Renal cortical epithelial cell (primary cell): ENCODE measurements at places on chromosomes 1 and 21. TPM values are rescaled to one million over a fixed set of nuclear protein-coding genes. Genes with fewer than 3 reads are reported as not detected.

The LCE1D gene
- not detected in 2 replicates for total RNA-seq

The LYPD8 gene
- 2.6 and 4.3 TPM in 2 replicates for total RNA-seq

The EPHA2 gene
- 104 and 146 TPM in 2 replicates for total RNA-seq

DNA sequence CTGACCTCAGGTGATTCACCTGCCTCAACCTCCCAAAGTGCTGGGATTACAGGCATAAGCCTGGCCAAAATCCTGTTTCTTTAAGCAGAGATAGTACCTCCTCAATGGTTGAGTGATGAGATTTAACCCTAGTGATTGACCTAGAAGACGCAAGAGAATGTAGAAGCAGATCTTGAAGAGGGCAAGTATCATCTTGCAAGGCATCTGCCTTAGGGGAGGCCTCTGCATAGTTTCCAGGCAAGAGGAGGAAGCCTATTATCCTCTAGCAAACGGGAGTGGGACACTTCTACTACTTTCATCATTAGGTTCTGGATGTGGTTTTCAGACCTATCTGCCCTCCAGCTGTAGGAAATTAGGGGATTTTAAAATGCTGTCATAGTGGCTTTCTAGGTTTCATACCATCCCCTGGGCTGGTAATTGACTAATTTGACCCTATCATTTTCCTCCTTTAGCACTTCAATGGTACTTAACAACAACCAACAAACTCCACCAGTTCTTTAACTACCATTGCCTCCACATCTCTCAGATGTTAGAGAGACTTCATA, 10.0 kb upstream of the TRIM62 start:
- no peak for DNase-seq

DNA sequence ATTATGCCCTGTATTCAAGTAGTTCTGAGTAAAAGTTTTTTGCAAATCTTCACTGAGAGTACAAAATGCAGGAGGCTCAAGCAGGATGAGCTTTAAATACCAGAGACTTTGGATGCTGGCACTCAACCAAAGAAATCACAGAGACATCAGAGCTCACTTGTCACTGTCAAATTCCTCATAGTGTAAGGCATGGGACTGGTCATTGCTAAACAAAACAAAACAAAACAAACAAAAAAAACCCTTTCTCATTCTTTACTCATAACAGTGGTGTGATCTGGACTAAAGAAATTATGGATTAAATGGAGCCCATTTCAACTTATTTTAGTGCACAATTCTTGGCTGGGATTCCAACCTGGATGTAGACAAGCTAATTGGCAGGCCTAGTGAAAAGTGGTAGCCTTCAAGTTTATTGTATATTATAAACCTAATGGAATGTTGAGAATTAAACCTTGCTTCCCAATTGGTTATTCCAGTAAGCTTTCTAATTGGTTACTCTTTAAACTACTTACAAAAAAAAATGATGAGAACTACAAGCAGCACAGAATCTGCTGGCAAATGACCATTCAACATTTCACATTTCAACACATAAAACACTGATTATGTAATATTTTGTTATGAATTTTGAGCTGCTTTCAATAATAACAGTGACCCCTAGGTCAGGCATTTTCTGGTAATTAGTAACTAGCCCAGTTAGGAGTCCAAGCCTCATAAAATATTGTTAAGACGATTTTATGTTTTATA, 30.6 kb upstream of the NEK7 start:
- DNase-seq: peak; percentile 60

GRCh38 chr1:26163684-26164035, 4.8 kb downstream of the FAM110D start:
- no peak for DNase-seq

DNA sequence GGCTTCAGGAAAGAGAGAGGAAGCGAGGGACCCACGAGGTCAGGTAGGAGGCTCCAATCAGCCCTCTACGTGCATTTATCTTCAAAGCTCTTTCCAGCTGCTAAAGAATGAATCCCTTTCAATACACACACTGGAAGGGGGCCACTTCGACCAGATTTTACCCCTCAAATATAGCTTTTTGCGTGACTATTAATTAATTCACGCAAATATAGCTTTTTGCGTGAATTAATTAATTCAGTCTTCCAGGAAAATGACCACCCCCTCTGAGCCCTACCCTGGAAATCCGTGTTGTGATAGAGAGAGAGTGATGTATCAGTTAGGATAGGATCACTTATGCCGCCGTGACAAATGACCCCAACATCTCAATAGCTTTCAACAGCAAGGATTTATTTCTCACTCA, 265.2 kb upstream of the TMEM51 start:
- no peak for DNase-seq

DNA sequence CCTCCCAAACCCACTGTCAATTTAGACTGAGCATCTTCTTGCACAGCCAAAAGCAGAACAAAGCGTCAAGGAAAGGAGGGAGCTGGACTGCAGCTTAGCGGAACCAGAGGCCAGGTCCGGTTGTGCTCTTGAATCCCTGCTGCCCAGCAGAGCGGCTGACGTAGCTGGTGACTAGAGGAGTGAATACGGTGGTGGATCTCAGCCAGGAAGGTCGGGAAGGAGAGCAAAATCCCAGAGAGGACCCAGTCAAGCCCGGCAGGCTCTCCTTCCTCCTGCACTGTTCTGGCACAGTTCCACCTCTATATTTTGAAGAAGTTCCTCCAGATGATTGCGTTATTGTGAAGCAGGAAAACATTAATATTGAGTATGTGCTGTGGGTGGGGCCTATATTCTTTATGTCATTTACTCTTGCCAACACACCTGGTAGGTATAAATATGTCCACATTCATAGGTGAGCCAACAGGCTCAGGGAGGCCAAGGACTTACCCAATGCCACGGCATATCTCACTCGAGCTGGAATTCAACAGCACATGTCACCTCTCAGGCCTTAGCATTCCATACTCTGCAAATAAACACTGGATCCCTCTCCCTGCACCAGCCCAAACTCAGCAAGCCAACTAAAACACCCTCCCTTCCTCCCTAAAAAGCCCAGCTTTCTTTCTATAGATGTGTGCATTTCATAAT, 23.6 kb upstream of the ABCB10 start:
- DNase-seq: no peak

DNA sequence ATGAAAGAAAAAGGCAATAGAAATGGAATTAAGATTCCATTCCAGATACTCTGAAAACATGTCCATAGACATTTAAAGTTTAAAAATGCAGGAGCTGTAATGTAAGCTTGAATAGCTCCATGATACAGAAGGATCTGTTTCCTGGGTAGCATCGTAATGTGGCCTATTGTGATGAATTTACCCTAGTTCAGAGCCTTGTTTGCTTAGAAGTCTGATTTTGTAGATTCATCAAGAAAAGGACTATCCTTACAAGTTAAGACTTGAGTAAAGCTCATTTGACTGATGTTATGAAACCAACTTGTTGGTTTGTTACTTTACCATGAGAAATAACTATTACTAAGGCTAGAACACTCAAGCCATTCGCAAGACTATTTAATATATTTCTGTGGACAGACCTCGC, 55.5 kb downstream of the KIF1B start:
- no peak for DNase-seq
